Activated T-helper 1 cell treated with anti-CD3 and anti-CD28 coated beads, Interleukin-2, amount 50 U/mL, for 16 hours (primary cell): ENCODE measurements at places on chromosomes 4 and X.

DNA sequence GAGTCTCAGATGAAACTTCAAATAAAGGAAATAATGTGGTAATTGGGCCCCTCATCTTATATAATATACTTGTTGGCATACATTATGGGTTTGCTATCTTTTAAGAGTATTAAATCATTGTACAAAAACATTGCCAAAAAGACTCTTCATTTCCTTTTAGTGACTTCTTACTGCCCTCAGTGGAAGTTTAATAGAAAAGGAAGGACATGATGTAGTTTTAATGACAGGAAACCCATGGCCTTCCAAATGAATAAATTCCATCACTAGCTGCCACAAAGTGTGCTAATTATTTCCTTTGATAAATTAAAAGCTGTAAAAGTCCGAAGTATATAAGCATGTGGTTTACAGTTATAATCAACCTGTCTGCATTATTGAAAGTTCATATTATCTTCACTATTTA lies 350.9 kb upstream of the HAND2 start:
- DNase-seq = no peak

DNA sequence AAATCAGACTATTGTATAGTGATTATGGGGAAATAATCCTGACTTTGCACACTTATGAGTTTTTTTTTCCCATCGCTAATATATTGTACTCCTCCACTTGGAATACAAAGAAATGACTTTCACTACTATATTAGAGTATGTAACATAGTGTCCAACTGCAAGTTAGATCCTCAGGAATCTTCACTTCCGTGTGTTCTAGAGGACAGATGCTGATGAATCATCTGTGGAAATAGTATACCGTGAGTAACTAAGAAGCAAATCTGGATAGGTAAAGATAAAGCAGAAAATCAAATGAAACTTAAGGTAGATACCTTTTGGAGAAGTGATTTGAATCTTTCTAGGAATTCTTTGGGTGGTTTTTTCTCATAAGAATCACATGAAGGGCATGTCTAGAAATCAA lies 8.3 kb downstream of the IL21 start:
- DNase-seq = no peak

DNA sequence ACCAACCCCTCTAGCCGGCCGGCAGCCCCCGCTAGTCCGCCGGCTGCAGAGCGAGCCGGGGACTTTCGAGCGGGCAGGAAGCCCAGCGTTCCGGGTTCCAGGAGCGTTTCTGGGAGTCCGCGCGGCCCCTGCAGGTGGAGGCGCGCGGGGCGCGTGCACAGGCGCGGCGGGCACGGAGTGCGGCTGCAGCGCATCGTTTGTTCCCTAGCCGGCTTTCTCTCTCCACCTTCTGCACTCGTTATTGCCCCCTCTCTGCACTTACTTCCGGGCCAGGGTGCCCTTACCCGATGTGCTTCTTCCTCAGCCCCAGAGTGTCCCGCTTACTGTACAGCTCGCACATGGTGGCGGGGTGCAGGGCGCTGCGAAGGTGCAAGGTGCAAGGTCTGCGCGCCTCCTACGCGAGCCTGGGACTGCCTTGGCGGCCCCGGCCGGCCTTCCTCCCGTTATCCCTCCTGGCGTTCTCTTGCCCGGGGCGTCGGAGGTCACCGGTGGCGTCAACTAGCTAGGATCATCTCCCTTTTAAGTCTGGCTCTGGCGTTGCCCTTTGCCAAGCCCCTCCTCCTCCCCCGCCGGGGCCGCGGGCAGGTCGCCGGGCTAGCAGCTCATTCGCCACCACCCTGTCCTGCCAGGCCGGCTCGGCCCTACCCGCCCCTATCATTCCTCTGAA lies at the start of gene ETNPPL:
Gene ETNPPL (minus strand): TSS at position 495 of the 667 bp plus-strand sequence. CDS start 155 bp downstream, at position 340.
- no peak for DNase-seq

GRCh38 chr4:113009461-113009860 lies 40.0 kb upstream of the ANK2 start:
- DNase-seq = no peak

GRCh38 chr4:1500966-1501753 lies 94.9 kb upstream of the NKX1-1 start:
- no peak for DNase-seq

GRCh38 chr4:181502611-181503010 lies 740.6 kb upstream of the TENM3 start:
- no peak for DNase-seq

DNA sequence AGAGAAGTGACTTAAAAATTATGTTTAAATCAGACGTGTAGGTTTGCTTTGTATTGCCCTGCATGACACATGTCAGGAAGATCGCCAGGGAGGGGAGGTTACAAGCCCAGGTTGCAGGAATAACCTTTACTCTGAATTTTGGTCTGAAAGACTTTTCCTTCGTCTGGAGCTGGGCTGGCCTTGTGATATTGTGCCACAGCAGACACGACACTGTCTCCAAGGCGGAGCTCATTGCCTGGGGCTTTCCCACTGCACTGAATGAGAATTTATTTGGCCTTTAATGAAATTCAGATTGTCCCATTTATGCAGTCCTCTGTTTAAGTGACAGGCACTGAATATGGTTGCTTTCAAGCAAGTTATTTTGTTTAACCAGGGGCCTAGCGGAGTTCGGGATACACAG lies 45.1 kb downstream of the RHOH start:
- no peak for DNase-seq

DNA sequence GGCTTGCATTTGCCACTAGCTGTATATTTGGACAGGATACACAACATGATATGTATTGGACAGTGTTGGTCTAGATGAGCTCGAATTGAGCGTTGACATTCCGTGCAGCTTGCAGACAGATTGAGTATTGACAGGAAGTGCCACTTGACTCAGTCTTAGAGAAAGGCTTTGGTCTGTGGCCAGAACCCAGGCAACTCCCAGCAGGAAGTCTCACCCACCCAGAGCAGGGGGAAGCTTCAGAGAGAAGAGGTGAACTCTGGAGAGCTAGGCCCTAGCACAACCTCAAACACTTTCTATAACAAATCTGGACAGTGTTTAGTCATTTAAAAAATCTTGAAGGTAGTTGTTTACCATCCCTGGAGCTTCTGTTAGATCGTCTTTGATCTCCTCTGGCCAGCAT lies 280.5 kb downstream of the FBXW7 start:
- DNase-seq = peak; percentile 22

GRCh38 chr4:98685225-98686042 lies 27.0 kb upstream of the TSPAN5 start:
- no peak for DNase-seq

DNA sequence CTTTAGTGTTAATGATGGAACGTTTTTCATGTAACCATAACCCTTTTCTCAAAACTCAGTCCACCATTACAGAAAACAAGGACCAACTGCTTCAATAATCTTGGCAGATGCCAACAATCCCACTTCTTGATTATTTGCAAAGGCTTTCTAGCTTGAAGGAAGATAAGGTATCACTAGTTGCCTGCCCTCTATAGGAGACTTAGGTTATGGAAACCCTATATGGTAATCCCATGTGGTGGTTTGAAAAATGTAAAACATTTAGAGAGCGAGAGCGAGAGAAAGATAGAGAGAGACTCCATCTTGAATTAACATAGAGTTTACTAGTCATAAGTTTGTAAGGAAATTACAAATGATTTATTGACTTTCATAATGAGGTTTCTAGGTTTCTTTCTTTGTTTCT lies 1627.5 kb upstream of the TENM3 start:
- no peak for DNase-seq

GRCh38 chr4:41670982-41671381 lies 77.5 kb downstream of the PHOX2B start:
- DNase-seq = no peak

DNA sequence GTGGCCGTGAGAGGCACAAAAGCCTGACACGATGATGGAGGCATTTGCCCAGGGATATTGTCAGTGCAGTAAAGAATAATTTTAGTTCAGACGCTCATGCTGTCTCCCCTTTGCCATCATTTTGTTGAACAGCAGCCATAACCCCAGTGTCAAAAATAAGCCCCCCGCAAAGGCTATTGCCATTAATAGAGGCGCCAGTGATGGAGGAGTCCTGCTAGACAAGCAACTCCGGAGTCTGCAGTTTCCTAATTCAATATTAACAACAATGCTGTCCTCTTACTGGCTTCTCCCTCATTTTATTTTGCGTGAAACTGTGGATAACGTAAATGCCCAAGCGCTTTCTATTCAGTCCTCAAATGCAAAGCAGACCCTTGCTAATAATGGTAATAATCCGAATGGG lies 603 bp upstream of the SMS start:
- no peak for DNase-seq
